ENCODE measurements at places on chromosomes 6 and 20.

GRCh38 chr6:80009531-80009930 lies 5.1 kb downstream of the TTK start:
- DNase-seq: no peak

DNA sequence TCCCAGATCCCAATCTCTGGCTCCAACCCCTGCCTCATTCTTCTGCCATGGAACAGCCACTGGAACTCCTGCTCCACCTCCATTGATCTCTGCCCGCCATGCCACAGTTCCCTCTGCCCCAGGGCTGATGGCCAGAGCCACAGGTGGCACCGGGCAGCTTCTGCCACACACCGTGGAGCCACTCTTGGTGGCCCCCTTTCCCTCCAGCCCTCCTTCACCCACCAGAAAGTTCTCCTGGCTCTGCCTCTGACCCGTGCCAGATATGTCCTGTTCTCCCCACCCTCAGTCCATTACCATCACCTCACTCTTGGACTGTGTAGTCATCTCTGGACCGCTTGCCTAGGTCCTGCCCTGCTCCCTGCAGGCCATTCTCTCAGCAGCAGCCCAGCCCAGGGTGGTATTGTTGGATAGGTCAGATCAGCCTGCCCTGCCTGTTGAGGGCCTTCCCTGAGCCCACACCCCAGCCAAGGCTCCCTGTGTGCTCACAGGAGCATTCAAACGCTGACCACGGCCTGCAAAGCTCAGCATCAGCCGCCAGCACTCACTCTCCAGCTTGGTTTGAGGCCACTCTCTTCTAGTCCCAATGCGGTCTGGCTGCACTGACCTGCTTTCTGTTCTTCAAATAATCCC lies 16.8 kb upstream of the SYNDIG1 start:
- no peak for DNase-seq

GRCh38 chr6:116176596-116176995 lies 50.7 kb upstream of the COL10A1 start:
- DNase-seq: no peak

- no peak for DNase-seq
These were observed 685.5 kb upstream of the CITED2 start for GRCh38 chr6:140059947-140060346.

DNA sequence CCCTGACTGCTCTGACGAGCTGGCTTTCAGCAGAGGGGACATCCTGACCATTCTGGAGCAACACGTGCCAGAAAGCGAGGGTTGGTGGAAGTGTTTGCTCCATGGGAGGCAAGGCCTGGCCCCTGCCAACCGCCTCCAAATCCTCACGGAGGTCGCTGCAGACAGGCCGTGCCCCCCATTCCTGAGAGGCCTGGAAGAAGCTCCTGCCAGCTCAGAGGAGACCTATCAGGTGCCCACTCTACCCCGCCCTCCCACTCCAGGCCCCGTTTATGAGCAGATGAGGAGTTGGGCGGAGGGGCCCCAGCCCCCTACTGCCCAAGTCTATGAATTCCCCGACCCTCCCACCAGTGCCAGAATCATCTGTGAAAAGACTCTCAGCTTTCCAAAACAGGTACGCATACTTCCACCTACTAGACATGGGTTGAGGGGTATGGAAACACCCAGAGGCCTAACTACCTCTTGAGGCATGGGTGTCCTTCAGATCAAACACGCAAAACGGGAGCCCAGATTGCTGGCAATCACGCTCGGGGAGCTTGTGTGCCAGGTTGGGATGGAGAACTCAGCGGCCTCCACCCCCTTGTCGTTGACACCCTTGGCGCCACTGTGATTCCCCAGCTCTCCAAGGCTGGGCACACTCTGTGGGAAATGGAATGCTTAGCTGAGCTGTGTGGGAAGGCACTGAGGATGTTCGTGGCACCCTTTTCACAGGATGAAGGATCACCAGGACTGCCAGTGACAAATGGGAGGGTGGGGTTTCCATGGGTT lies 25.3 kb downstream of the CASS4 start:
- no peak for DNase-seq

GRCh38 chr6:30097902-30098768 lies 14.8 kb downstream of the TRIM31 start:
- no peak for DNase-seq

GRCh38 chr6:127538750-127539264 lies 19.7 kb upstream of the MTCL3 start:
- DNase-seq: no peak

DNA sequence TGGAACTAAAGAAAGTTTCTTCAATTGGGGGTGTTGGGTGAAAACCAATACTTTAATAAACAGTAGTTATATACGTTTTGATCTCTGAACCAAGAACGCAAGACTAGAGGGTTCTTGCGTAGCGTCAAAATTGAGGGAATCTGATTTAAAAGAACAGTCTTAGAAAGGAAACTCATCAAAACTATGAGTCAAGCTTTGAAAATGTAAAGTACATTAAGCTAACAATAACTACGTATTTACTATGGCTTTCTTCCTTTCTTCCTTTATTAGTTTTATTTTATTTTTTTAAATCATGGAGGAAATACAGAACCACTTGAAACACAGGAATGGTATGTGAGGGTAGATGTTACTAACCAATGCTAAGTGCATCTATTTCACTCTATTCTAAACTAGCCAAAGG lies 287.0 kb upstream of the RSPO3 start:
- no peak for DNase-seq
